AG09319 (cell line): ENCODE measurements at places on chromosomes 7 and 10.

GRCh38 chr10:132397036-132397541, at the start of gene PWWP2B:
Gene PWWP2B (plus strand): TSS chr10:132397200. CDS start chr10:132397227, 27 bp downstream.
- no peak for DNase-seq

DNA sequence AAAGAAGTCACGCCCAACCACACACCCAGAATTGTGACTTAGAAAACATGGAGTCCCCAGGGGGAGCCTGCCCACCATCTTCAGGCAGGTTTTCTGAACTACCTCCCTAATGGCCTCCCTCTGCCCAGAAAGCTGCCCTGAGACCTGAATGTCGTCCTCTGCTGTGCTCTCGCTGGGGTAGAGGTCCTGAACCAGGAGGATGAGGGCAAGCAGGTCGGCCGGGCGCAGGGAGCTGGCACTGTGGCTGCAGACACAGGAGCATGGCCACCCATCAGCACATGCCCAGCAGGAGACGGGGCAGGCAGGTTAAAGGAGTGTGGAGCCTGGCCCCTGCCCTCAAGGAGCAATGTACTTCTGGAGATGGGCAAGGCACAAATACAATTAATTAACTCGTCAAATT, 15.4 kb upstream of the PYROXD2 start:
- no peak for DNase-seq

DNA sequence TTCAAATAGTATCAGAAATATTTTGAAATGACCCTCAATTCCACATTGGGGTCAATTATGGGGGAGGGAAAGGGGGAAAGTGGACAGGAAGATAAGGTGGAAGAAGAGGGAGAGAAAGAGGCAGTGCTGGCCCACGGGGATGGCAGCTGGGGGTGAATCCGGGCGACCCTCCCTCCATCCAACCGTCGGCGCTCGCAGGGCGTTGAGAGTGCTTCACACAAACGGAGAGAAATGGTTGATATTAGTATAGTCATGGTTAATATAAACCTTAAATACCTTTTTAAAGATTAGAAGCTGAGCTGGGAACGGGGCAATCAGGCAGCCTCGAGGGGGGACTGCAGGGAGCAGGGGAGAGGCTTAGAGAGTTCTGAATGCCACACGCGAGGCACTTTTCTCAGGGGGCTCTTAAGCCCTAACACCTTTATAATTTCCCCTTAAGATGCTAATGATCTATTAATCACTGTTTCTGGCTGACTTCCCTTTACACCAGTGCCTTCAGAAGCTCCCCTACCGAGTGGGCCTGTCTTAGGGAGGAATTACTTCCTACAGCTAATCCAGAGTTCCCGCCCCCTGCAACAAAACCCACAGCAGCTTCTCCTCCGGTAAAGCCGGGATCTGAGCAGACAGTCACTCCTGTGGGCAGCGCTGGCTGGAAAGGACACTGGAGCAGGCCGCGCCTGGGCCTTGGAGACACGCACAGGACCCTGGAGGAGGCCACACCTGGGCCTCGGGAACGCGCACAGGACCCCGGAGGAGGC, 39.5 kb downstream of the PRKAG2 start:
- DNase-seq, result no peak

DNA sequence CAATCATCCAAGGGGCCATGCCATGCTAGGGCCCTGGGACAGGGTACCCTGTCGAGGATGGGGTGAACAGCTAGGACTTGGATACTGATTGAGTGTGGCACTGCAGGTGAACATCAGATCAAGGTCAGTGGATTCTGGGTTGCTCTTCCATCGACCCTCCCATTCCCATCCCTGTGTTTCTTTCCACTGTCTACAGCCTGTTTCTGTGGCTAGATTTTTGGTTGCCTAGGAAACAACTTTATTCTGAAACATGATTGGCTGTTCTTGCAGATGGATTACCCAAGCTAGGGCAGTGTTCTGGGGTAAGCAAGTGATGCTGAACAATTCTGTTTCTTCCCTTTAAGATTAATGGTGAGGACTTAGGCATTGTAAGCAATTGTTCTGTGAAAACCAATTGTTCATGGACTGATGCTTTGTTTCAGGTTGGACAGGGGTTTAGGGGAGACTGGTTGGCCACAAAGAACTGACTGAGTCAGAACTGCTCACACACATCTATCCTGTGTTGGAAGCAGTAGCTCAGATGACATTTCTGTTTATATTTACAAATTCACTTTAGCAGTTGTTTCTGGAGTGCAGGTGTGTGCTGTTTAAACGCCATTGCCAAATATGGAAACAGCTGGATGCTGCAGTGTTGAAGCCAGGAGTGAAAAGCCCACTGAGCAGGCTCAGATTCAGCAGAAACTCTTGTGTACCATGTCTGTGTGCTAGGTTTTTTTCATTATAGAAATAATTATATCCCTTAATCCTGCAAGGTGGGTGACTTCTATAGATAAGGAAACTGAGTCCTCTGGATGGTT, 102.3 kb upstream of the BTBD16 start:
- DNase-seq, result no peak

DNA sequence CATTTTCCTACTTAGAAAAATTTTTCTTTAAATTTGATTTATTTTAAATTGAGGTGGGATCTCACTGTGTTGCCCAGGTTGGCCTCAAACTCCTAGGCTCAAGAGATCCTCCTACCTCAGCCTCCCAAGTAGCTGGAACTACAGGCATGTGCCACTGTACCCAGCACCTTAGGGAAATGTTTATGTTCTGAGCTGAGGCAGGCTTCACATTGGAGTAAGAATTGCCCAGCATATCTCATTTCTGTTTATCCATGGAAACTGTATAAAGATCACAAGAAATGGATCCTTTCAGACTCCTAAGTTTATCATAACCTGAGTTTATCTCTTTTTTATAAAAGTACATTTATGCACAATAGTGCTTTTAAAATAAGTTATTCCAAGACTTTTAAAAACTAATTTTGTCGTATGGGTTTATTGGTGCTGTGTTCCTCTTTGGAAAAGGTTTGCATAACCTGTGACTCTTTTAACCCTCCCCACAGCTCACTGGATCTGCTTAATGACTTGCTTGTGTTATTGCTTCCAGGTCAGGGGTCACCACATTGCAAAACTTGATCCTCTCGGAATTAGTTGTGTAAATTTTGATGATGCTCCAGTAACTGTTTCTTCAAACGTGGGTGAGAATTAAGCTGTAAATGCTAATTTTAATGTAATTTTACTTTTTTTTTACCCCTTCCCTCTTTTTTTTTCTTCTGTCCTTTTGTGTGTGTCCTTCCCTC, 40.7 kb downstream of the OGDH start:
- DNase-seq, result no peak

GRCh38 chr10:103775776-103776175, 79.6 kb downstream of the SH3PXD2A start:
- DNase-seq, result no peak

DNA sequence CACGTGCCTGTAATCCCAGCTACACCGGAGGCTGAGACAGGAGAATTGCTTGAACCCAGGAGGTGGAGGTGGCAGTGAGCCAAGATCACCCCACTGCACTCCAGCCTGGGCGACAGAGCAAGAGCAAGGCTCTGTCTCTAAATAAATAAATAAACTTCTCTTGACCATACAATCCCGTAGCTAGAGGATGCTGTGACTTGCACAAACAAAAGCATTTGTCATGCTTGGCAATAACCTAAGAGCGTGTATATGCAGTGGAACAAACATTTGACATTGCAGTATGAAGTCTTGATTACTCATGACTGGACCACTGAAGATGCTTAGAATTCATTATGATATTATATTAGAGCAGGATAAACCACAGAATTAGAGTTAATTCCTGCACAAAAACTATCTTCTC, 1.4 kb upstream of the C7orf57 start:
- no peak for DNase-seq

GRCh38 chr10:46310851-46311250, 24.1 kb downstream of the ANTXRL start:
- DNase-seq, result no peak
